ENCODE measurements at places on chromosomes 16 and 17. TPM values are rescaled to one million over a fixed set of nuclear protein-coding genes. Genes with fewer than 3 reads are reported as not detected.

Gene KRTAP16-1
- 0.16 TPM for total RNA-seq

- no peak for DNase-seq
Observed at GRCh38 chr16:46627746-46628145, 6.6 kb upstream of the SHCBP1 start.

DNA sequence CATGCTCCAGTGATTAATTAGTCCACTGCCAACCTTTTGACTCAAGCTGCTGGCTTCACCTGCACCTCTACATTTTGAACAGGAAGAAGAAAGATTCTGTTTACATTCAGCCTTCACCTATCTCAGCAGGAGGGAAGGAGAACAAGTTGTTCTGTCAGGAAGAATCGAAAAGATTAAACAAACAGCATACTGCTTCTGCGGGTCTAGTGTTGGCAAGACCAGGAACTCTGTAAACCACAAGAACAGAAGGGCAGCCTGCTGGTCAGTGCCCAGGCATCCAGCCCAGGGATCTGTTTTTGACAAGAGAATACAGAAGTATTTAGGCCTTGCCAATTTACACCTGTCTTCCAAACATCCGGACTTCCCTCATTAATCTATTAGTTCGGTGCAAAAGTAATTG is 189.7 kb downstream of the CHD9NB start:
- no peak for DNase-seq

Gene ENPP7
- not detected for total RNA-seq

- no peak for DNase-seq
Observed at GRCh38 chr16:56067406-56067805, 123.9 kb upstream of the GNAO1 start.

Gene KCNH6
- total RNA-seq: not detected

DNA sequence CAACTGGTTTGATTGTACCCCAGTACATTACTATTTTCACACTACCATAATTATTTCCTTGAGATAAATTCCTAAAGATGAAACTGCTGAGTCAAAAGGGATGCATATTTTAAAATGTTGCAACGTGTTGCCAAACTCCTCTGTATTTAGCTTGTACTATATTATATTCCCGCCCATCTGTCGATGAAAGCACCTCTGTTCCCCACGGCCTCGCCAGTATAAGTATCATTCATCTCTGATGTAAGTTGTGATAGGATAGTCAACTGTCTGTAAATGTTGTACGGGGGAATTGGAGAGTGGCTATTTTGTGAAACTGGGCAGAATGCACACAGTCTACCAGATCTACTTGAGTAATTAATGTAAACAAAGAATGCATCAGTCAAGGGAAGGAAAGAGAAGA is 47.7 kb upstream of the TNRC6A start:
- DNase-seq: no peak

DNA sequence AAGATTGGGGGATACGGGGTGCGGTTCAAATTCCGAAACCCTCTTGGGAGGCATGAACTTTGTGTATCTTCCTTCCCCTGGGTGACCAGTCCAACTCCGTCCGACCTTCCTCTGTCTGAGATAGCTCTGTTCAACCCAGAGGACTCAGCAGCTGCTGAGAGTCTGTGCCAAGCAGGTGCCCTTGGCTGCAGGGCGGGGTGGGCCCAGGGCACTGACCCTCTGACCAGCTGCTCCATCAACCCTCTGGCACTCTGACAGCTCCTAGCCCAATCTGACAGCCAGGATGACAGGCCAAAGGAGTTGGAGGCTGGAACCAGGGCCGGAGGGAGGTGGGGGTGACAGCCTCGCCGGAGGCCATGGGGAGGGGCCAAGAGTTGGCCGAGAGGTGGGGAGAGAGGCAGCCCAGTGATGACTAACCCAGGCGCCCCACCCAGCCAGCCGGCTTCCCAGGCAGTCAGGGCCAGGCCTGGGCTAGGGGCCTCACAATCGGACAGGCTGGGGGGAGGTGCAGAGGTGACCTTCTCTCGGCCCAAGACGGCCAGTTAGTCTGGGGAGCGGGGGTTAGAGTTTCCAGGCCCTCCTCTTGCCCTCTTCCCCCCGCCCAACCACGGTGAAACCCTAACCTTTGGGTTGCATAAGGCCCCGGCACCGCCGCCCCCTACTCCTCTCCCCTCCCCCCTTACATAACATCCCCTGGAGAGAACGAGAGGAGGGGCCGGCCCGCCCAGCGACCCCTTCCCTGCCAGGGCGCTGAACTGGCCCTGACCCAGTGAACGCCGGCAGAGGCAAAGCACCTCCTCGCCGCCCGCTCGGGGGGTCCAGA is 5.0 kb upstream of the TLCD2 start:
- DNase-seq: peak; percentile 66

Gene MPV17L
- 0.12 TPM for total RNA-seq

Gene ALOXE3
- total RNA-seq: not detected

DNA sequence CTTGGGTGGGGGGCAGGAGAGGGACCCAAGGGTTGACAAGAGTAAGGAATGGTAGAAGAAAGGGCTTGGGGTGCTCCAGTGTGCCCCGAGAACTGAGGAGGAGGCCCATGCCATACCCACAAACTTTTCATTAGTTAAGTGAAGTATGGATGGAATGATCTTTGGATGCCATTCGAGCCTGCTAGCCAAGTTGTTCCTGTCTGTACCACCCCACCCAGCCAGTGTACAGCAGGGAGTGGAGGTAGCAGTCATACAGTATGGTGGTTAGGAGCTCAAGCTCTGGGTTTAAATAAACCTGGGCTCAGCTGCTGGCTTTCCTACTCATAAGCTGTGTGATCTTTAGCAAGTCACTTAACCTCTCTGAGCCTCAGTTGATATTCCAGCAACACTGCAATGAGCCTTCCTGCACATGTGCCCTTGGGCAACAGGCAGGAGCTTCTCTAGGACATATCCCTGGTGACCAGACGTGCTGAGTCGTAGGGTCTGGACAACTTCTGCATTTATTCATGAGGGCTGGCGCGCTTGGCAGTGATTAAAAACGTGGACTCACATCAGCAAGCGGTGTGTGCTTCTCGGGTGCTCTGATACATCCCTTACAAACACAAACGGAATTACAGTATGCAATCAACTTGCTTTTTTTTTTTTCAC is 22.9 kb downstream of the ITPRIPL2 start:
- no peak for DNase-seq

- no peak for DNase-seq
Observed at GRCh38 chr16:85940214-85940613, 41.3 kb downstream of the IRF8 start.

- DNase-seq: no peak
Observed at GRCh38 chr17:64638552-64639203, 23.4 kb downstream of the SMURF2 start.

GRCh38 chr16:72766506-72766905 is 281.4 kb downstream of the ZFHX3 start:
- DNase-seq: no peak
